ENCODE measurements at places on chromosomes 1 and 21.

GRCh38 chr1:98045767-98046641 lies 125.2 kb upstream of the DPYD start:
- DNase-seq = peak; percentile 63

- no peak for DNase-seq
Measured at GRCh38 chr21:31873696-31874599, 1.1 kb downstream of the HUNK start.

GRCh38 chr1:91427741-91428140 lies 23.1 kb upstream of the HFM1 start:
- DNase-seq = no peak

- DNase-seq = no peak
Measured at GRCh38 chr1:50502147-50502546, 78.9 kb upstream of the DMRTA2 start.

DNA sequence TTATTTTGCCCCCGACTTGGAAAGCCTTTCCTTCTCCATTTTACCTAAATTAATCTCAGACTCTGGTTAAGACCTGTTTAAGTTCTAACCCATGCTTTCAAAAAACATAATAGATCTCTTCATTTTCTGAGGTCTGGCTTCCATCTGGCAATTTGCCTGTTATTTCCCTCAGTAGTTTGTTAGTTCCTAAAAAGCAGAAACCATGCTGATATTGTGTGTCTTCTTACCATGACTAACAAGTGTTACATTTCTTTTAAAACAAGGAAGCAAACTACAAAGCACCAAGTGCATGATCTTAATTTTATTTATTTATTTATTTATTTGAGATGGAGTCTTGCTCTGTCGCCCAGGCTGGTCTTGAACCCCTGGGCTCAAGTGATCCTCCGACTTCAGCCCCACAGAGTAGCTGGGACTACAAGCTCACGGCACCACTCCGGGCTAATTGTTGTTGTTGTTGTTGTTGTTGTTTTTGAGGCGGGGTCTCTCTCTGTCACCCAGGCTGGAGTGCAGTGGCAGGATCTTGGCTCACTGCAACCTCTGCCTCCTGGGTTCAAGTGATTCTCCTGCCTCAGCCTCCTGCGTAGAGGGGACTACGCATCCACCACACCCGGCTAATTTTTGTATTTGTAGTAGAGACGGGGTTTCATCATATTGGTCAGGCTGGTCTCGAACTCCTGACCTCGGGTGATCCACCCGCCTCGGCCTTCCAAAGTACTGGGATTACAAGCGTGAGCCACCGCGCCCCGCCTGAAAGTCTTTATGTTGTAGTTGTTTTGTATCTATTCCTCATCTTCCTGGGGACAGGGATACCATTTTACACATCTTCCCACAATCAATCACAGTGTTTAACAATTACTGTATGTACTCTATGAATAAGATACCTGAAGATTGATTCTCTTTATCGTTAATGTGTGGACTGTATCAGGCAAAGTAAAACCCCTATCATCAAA lies 1.3 kb upstream of the PATJ start:
- no peak for DNase-seq

GRCh38 chr1:181936768-181937581 lies 124.5 kb downstream of the ZNF648 start:
- no peak for DNase-seq

DNA sequence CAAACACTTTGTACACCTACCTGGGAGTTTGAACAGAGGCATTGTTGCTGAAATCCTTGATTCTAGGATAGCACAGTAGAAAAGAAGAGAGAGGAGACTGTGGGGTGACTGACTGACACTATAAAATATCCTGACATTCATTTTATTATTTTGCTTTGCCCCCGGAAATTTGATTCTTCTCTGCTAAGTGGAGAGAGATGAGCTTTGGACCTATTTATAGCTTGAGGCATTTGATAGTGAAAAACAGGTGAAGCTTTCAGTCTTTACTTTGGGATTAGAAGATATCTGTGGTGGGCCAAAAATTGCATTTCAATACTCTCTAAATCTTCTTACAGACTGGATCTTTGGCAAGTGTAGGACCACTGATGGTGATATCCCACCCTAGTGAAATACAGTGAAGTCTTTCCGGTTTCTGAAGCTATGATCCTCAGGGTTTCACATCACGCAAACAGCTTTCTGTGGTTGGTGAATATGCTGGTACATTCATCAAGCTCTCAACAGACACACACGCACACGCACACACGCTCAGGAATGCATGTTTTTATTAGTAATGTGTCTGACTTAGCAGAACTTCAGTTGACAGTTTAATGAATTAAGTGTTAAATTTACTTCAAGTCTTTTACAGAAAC lies at the start of gene AMPD1:
TSS of gene AMPD1 (minus strand) at position 117 of the 629 bp plus-strand sequence. CDS start at position 42, 75 bp downstream.
- peak; percentile 19 for DNase-seq

DNA sequence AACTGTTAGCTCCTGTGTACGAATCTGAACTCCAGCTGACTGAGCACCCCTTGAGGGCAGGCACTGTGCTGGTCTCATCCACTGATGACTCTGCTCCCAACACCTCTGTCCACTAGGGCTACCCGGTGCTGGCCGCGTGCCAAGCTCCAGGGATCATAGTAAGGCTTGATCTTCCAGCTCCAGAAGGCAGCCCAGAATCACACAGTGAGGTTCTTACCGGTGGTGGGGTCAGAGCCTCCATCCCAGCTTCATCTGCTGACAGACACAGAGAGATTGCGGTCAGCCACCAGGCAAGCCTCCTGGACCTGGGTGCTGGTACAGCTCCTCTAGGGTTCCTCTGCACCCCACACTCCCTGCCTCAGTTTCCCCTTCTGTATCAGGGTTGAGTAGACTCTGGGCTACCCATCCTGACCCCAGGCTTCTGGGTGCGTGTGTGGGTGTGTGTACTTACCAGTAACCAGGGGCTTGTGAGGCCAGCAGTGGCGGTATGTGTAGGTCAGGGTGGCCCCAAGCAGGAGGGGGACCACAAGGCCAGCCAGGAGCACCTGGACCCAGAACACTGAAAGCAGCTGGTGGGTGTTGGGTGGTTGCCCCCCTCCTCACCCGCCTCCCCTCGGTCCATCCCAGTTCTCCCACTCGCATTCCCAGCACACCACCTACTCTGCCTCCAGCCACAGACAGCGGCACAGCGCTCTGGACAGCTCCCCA lies 3.4 kb downstream of the TNFRSF25 start:
- DNase-seq = no peak

DNA sequence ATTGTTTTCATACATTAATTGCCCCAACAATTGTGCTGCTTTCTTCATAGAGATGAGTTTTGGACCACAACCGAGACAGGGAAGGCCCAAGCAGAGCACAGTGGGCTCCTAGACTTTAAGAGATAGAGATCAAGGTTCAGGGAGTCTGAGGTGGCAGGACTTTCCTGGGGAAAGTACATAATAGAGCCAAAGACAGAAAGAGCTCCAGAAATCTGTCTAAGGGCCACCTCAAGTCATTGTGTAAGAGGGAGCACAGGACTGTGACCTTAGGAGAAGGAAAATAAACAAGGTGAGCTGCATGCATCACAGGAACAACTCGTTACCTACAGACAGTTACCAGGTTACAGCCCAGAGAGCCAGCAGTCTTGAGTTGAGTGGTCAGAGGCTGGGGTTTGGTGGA lies 41.3 kb upstream of the CR2 start:
- no peak for DNase-seq

DNA sequence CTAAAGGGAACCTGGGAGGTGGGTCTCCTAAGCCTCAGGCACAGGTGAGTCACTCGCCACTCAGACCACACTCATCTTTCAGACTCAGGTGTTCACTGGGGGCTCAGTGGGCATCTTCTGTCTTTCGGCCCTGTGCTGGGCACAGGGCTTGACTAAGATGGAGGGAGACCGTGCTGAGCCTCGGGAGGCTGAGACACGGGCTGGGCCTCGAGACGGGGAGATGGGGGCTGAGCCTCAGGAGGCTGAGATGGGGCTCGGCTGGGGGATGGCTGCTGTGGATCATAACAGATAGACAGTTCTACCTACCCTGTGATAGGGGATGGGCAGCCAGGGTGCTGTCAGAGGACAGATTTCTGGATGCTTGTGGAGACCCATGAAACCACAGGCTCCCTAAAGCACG lies 15.5 kb upstream of the IFNLR1 start:
- no peak for DNase-seq

DNA sequence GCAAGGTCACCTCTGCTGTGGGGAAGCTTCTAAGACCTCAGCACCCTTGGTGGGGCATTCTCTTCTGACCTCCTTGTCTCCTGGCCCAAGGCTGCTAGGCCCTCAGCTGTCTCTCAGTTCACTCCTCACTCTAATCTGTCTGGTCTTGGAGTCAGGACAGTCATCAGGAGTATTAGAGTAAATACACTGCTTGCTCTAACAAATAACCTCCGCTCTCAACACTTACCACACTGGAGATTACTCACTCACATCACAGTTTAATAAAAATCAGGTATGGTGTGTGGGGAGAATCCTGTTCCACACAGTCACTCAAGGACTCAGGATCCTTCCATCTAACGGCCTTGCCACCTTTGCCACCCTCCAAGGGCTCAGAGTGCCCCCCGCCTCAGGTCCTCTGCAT lies 26.6 kb upstream of the TMEM61 start:
- DNase-seq = no peak

DNA sequence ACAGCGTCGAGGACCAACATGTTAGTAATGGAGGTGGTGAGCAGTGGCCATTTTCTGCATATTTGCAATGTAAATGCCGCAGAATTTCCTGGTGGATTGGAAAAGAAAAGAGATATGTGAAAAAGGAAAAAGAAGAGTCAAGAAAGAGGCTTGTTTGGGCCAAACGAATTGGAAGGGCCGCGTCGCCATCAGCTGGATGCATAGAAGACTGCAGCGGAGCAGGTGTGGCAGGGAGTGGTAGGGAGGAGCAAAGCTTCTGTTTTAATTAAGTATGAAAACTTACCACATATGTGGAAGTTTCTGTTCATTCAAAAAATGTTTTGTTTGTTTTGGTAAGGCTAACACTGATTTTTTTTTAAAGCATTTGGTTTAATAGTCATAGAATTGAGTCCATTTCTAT lies 690.7 kb downstream of the NCAM2 start:
- DNase-seq = peak; percentile 48

DNA sequence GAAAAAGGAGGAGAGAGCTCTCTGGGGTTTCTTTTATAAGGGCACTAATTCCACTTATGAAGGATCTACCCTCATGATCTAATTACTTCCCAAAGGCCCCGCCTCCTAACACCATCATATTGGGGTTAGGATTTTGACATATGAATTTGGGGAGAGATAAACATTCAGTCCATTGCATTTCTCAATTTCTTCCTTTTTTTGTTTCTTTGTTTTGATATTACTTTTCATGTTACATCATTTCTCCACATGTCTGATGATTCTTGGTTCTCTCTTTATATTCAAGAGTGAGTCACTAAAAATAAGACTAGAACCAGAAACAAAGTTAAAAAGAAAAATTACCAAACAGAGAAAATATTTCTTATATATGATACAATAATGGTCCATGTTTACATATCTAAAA lies 63.2 kb upstream of the DUSP10 start:
- DNase-seq = no peak

DNA sequence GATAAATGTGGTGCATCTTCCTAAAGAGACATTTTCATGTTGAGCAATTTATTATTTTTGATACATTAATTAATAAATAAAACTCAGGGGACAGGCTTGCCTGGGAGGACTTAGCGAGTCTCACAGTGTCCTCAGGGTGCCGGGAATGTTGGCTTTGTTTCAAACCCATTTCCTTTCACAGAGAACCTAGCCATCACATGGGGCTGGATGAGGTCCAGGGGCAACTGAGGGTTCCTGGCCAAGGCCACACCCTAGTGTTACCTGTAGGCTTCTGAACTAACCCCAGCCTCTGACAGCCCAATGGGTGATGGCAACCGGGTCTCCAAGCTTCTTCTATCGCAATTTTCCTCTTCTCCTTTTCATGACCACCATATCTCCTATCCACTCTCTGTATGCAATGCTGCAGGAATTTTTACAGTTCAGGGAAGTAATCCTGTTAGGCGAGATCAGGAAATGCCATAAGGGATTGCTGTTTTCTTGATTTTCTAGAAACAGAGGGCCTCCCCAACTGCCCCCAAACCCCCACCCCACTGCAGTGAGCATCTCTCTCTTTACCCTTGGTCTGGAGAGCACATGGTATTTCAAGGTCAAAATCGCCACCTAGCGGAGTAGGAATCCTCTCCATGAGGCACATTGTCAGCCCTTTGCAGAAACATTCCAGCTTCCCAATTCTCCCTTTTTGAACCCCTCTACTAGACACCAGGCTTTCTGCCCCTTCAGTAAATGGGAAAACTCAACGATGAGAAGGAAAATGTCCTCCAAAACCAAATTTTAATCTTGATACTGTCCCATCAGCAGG lies 22.1 kb upstream of the SMYD3 start:
- no peak for DNase-seq

DNA sequence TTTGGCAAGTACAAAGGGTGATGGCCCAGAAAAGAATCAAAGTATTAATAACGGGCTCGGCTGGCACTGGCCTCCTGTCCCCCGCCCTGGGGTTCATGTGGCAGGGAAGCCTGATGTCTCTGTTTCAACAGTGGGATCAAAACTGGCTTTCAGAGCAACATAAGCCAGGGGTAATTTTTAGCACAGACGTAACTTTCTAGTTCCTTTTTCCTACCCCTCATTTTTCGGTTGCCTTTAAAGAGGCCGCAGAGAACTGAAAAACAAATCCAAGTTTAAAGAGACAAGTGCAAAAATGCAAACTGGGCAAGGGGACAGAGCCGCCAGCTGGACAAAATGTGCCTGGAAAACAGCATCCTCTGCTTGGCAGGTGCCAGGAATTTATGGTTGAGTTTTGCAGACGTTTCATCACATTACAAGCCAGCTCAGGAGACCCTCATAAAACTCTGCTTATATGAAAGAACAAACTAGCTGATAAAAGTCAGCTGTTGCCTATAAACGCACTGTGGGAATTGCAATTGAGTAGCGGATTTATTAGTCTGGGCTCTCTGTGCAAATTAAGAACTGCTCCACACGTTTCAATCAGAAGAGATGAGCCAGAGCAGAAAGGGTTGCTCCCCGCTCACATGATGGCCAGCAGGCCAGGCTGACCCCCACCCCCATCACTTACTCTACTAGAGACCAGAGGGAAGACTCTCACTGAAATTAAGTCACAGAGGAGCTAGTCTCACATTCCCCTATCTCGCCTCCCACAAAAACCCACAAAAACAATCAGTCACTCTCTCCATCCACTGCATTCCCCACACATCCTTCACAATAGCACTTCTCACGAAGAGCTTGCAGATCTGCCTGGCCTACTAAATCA lies 15.8 kb upstream of the CDCA8 start:
- no peak for DNase-seq

GRCh38 chr1:222095606-222096475 lies 354.0 kb upstream of the DUSP10 start:
- DNase-seq = peak; percentile 15

Data from RPMI7951 (cell line).